ENCODE measurements at places on chromosomes 5 and 9. TPM values are rescaled to one million over a fixed set of nuclear protein-coding genes. Genes with fewer than 3 reads are reported as not detected.

- DNase-seq, result no peak
Observed at GRCh38 chr9:73216100-73216499, 64.4 kb downstream of the ANXA1 start.

DNA sequence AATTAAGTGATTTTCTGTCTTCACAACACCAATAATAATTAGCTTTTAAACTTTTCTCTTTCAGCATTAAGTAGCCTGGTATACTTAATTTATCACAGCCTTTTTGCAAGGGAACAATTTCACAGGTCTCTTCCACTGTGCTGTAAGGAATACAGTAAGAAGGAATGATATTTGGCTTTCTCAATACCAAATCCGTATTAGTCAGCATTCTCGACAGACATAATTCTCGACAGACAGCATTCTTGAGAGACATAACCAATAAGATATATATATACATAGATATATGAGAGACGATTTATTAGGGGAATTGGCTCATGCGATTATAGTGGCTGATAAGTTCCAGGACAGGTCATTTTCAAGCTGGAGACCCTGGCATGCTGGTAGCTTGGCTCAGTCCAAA, 18.0 kb downstream of the PRKAA1 start:
- DNase-seq, result no peak

Gene CCNJL
- total RNA-seq, result 0.82 TPM

DNA sequence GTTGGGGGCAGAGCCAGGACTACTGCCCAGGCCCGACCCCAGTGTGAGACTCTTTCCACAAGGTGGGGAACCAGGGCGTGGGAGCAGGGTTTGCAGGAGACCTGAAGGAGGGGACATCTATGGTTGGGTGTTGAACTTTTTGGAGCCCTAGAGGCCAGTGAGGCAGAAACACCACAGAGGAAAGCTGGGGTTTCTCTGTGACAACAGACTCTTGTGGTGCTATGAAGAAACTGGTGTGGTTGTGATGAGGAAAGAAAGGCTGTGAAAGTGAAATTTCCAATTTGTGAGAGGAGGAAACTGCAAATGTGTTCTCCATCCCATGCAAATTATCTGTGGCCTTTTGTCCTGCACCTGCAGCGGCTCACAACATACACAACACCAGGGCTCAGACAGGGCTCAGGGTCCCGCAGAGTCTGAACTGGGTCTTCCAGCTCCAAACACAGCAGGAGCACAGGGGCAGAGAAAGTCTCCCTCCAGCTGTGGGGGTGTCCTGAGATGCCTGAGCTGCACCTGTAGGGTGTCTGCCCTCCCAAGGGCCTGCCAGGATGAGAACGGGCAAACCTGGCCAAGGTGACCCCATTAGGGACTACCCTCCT, 51.4 kb upstream of the GRHPR start:
- DNase-seq, result no peak

All from fibroblast of the aortic adventitia (primary cell).